Muscle of arm (tissue), 14 donors: ENCODE measurements at places on chromosomes 4 and X. TPM values are rescaled to one million over a fixed set of nuclear protein-coding genes. Genes with fewer than 3 reads are reported as not detected.

DNA sequence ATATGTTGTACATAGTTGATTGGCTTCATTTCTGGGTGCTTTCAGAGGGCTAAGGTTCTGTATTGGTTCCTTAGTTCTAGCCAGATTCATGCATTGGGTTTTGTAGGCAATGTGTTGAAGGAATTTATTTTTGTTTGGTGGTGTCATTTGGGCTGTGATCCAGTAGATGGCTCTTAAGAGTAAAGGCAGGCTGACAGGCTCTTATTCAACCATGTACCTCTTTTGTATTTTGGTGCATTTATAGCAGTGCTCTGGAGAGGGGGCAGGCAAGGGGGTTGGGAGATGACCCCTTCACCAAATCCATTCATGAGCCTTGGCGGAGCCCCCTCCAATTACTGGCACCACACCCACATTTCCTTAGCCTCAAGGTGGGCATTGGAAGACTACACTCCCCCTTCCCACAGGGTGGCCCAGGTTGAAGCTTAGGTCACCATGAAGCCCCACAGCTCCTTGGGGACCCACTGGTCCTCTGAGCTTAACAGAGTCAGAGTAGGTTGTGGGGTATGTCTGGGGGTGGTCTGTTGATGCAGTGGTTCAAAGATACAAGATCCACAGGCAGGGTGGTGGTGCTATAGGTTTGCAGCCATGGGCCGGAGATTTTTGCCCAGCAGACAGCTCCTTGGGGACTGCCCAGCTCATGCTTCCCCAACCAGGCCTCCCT lies 143.0 kb upstream of the GNPDA2 start:
- DNase-seq, result no peak

DNA sequence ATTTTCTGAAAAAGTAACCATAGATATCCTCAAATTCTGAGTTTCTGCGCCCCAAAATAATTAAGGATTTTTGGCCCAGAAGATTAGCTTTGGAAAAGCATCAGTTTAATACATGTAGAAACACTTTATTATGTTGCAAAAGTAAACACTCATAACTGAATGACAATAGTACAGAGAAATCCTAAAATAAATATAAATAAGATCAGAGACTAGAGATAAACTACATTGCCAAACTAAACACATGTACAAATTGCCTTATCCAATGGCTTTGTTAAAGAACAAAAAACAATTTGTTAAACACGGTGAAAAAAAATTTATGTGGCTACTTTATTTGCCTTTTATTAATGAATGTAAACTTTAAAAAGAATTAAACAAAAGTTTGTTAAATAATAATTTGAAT lies 17.5 kb downstream of the SPOCK3 start:
- DNase-seq, result no peak

DNA sequence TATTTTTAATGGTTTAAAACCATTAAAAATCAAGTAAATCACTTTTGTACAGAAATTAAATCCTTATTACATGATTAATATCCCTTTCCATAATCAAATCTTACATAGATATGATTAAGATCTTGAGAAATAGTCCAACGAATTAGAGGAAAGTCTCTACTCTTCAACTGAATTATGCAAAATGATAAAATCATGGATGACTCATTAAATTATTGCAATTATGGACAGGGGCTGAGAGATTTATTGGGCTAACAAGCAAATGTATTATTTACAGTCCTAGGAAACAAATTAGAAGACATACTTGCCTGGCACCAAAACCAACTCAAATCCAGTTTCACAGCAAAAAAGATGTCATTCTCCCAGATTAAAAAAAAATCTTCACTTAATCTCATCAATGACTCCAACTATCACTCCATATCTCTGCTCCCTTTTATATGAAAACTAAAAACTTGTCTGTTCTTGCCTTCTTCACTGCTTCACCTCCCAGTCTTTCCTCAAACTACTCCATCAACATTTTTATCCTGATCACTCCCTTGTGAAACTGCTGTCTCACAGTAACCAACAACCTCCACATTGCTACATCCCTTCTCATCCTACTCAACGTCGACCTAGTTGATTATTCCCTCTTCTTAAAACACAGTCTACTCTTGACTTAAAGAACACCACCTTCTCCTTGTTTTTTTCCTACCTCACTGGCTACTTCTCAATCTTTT lies 18.4 kb upstream of the DDX60 start:
- no peak for DNase-seq

GRCh38 chrX:11337292-11338009 lies 44.2 kb downstream of the AMELX start:
- no peak for DNase-seq

DNA sequence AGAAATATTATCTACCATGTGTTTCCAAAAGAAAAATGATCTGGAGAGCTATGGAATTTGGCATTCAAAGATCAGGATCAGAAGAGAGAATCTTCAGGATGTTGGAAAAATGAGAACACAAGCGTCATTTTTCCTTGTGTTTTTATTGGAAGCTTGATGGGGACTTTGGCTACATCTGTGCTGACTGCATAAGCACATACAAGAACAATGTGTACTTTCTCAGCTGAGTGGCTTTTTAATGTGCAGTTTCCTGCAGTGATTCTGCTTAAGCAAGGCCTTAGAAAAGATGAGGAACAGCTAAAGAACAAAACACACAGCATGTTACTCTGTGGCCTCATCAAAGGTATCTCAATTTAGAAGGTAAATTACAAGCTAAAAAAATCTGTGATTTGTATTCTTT lies 1039.9 kb downstream of the GLUD2 start:
- peak; percentile 43 for DNase-seq

POU3F4 gene
- polyA plus RNA-seq, result not detected
